ENCODE measurements at places on chromosomes 11 and 22.
A peak's percentile ranks its signal among the peaks of the same experiment; 100 is the strongest.

DNA sequence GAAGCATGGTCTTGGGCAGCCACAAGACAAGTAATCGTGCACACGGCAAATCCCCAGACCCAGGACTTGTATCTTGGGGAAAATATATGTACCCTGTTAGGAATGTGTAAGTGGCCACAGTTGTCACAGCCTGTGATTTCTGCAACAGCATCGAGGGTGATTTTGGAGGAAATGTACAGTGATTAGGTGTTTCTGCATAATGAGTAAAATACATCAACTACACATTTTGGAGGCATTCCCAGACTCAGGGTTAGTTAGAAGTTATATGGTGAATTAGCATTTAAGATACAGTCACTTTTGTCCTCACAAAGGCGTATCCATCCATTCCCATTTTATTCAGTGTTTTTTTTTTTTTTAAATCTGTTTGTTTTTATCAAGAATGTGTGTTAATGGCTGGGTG is 28.4 kb downstream of the SUSD2 start:
- no peak for DNase-seq

DNA sequence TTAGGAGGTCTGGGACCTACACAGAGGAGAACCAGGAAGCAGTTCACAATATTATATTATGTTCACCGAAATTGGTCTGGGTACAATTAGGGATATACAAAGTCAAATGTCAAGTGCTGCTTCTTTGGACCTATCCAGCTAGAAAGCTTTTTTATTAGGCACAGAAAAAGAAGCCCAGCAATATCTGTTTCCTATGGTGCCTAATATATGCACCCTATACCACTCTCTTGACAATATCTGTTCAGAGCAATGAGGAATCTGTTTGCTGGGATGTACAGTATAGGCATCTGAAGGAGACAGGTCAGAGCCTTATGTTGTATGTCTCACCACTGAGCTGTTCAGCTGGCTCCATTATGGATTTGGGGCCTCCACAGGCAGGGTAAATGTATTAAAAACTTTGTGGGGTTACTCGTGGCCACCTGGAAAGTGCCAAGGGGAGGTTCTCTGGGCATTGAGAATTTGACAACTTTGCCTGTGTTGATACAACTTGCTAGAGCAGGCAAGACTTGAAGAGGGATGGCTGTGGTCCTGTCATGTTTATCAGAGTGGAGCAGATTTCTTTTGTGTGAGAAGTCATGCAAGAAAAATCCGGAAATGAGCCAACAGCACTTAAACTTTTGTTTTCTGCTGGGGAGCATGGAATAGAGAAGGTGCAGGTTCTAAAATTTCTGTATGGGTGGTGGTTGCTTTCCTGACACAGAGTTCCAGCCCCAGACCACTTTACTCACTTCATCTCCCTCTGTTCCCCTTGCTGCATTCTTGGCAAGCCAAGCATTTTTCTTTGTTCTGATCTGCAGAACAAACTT is 10.1 kb downstream of the STIM1 start:
- DNase-seq = no peak

- no peak for DNase-seq
These were observed 4.3 kb downstream of the RTN4RL2 start for GRCh38 chr11:57464539-57465181.

GRCh38 chr11:128628325-128628673 is 40.9 kb upstream of the ETS1 start:
- no peak for DNase-seq

DNA sequence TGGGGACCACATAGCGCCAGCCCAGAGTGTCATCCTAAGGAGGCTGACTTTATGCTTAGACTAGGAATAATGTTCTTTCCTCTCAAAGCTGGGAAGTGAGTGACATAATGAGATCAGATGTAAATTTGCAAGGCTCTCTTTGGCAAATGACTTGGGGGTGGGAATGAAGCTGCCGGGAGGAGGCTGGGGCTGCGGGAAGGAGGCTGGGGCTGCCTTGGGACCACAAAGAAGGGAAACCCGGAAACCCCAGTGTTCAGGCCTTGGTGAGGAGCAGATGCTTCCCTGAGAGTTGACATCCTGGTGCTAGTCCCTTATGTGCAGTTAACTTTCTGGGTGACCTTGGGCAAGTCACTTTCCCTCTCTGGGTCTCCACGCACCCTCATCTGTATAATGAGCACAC is 182.0 kb downstream of the CHST1 start:
- DNase-seq = no peak

- DNase-seq = peak; percentile 58
These were observed 273.3 kb downstream of the BUD13 start for GRCh38 chr11:116499396-116500003.

Measured in heart left ventricle (tissue), 16 donors.